Stimulated activated CD8-positive, alpha-beta memory T cell treated with anti-CD3 and anti-CD28 coated beads, Interleukin-7, amount 100 ng/mL, for 1 hour (primary cell): ENCODE measurements at places on chromosomes 13 and 19.

- no peak for DNase-seq
These were observed 666 bp downstream of the BIVM start for GRCh38 chr13:102799426-102800144.

- DNase-seq, result no peak
These were observed 305.7 kb downstream of the SHISA2 start for GRCh38 chr13:25746131-25746530.

DNA sequence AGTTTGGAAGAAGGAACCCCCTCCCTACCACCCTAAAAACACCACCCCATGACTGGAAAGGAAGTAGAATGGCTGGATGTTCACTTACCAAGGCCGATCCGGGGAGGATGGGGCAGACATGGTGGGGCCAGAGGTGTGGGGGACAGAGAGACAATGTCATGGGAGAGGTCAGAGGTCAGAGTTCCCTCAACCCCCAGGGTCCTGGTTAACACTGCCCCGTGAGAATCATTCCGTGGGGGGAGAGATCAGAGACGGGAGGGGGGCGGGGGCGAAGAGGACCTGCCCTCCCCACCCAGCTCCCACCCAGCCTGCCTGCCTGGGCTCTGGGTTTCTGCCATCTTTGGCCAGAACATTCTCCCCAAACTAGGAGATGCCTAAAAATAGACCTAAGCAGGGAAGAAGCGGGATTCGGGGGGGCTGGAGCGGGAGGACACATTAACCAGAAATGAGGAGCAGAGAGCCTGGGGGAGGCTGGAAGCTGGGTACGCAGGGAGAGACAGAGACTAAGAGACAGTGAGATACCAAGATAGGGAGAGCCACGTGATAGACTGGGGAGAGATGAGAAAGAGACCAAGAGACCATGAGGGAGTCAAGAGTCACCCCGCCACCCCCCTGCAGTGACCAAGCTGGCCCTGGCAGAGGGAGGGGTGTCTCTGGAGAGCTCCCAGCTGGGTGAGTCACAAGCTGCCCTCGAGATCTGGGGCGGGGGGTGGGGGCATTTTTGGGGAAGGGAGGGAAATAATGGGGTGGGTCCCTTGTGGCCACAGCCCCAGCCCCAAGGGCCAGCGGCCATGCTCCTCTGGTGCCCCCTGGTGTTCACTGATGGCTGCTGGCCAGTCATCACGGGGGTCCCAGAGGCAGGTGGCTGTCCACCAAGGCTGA is 6.1 kb upstream of the KANK2 start:
- DNase-seq, result no peak

DNA sequence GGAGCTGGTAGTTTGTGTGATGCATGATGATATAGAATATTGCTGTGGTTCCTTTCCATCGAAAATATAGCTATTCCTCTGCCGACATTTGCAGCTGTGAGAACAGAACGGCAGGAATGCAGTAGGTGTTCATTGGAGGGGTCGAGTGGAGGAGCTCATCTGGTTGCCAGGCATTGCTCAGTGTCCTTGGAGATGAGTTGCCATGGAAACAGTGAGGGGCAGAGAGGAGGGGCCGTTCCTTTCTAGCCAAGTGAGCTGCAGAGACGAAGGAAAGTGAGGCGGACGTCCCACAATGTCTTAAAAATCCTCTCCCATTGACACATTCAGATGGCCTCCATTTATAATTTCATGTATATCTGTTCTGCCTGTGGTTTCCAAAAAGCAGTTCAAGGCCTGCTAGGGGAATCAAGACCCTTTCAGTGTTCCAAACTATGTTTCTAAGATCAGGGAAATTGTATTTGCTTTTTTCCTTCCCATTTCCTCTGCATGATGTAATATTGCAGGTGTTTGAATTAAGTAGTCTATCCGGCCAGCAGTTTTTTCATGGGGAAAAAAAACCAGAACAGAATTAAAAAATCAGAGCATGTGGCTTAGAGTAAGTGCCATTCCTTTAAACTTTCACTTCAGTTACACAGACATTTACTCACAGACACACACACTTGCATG is 41.2 kb upstream of the ZNF835 start:
- no peak for DNase-seq

- DNase-seq, result no peak
These were observed 25.7 kb upstream of the SLC7A1 start for GRCh38 chr13:29621051-29621800.

DNA sequence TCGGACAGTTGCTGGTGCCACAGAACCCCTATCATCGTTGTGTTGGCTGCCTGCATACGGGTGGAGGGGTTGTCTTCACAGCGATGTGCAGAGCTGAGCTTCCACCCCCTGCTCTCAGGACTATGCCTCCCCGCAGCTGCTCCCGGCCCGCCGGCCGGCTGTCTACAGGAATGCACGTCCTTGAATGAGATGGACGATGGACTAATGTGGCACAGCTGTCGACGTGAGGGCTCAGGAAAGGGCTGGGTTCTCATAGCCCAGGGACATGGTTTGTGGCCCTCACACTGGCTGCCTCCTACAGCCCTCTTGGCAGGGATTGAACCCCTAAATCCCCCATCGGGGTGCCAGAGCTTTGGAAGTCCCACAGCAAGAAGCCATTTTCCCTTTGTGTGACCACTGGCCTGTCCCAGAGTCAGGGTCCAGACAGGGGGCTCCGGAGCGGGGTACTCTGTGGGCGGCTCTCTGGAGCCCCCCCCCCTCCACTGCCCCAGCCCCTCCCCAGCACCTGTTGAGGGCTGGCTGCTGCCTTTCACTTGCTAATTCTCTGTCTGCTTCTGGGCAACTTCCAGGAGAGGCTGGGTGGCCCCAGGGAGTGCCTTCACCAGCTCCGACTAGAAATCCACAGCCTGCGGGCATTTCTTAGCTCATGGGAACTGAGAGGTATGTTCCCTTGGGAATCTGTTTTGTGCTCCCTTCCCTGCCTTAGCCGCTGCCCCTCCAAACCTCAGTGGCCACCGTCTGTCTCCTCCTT is 40.2 kb downstream of the TSSK6 start:
- no peak for DNase-seq

GRCh38 chr19:47573071-47574026 is at the start of gene ZNF541:
TSS of gene ZNF541 (minus strand) at chr19:47573148. CDS start at chr19:47555856, 17,292 bp downstream.
- peak; percentile 72 for DNase-seq

DNA sequence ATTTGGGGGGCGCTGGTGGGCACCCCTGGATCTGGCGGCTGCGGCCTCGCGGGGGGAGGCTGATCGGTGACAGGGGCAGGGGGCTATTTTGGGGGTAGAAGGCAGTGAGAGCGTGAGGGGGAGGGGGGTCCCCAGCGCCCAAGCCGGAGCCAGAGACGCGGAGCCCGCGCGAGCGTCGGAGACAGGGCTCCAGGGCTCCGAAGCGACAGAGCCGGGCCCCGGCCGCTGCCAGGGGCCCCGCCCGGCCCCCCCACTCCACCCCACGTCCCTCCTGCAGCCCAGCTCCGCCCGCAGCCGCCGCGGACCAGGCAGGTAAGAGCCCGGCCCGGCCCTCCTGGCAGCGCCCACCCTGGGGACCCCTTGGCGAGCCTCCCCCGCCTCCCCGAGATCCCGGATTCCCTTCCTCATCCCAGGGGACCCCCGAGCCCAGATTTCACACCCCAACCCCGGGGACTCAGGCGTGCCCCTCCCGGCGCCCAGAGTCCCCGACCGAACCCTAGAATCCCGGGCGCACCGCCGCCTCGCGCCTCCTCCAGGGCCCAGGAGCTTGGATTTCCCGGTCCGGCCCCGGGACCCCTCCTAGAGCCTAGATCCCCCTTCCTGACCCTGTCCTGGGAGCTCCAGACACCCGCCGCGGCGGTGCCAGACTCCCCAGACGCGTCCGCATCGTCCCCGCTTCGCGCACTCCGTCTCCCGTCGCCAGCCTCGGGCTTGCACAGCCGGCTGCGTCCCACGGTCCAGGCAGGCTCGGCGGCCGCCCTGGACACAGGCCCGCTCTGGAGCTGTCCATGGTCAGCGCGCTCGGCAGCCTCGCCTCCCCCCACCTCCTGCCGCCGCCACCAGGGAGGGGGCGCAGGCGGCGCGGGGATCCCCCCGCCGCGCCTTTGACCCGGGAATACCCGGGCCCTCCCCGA is at the start of gene PPFIA3:
Gene PPFIA3, plus strand, starts transcription at position 134 of the 914 bp plus-strand sequence. CDS start 8,330 bp downstream, outside the sequence.
- DNase-seq, result no peak

DNA sequence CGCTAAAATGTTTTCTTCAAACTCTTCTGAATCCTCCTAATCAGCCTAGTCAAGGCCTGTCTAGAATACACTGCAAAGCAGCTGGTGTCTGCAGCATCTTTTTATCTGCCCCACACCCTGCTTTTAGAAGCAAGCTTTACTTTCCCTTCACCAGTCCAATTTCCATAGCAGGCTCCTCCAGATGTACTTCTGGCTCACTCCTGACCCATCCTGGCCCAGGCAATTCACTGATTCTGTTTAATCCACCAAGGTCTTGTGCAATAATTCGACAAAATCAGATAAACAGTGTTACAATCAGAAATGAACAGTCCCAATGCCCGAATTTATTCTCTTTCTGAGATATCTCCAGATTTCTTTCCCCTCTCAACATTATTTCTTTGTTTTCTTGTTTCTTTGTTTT is 415.2 kb upstream of the SGCG start:
- DNase-seq, result no peak

DNA sequence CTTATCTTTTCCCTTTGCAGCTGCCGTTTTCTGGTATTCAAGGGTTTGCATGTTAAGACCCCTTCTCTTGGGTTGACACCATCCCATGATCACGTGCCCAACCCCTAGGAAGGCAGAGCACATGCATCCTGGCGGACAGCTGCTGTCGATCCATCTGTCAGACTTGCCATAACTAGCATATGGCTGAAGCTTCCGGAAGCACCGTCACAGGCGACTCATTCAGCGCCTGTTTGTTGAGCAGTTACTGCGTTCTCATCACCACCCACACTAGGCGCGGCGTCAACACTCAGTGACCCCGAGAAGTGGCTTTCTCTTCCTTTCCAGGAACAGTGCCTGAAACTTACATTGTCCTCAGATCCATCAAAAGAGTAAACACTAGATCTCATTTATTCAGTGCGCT is 93.6 kb downstream of the SOX1 start:
- DNase-seq, result no peak

GRCh38 chr13:37143911-37144310 is 38.4 kb upstream of the CSNK1A1L start:
- no peak for DNase-seq

DNA sequence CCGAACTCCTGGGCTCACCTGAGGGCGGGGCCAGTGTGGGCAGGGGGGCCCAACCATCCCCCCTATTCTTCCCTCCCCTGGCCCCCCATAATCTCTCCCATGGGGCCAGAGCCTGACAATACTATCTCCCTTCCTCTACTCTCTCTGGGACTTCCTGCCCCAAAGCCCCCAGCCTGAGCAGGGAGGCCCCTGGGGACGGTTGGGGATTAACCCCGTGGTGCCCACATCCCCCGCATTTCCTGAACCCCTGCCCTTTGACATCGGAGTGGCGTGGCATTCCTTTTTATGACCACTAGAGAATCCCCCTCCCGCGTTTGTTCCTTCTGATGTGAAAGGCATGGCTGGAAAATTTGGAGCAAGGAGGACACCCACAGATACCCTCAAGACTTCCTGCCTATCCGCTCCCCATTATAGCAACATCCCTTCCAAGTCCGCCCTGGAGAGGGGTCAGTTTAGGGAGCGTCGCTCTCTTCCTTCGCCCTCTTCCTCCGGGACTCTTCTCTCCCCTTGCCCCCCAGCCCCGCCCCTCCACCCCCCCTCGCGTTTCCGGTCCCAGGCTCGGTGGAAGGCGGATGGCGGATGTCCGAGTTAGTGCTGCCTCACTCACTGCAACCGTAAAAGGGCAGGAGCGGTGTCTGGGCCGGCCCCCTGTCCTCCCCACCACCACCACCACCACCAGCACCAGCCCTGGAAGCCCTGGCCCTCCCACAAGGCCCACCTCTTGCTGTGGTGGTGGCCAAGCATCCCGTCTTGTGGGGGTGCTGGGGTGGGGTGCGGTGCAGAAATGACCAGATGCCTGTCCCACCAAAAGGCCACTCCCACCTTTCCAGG is 1.8 kb downstream of the VASP start:
- DNase-seq, result no peak

DNA sequence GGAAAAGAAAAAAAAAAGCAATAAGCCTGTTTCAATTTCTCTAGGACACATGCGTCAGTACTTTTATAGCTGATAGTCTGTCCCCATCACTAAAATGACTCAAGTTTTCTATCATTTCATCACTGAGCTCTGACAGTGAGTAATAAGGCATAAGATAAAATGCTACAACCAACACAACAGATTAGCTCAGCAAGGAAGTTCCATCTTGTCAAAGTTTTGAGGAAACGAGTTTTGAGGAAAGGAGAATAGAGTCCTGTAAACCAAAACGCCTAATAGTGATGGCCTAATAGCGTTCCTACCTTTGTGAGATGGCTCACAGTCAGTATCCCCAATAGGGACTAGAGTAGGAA is 145.1 kb downstream of the LACC1 start:
- DNase-seq, result no peak

- no peak for DNase-seq
These were observed 97.1 kb downstream of the CYSLTR2 start for GRCh38 chr13:48750588-48751383.

GRCh38 chr19:288911-289310 is 2.3 kb downstream of the PLPP2 start:
- no peak for DNase-seq

GRCh38 chr13:20901668-20902437 is 693 bp downstream of the XPO4 start:
- no peak for DNase-seq

DNA sequence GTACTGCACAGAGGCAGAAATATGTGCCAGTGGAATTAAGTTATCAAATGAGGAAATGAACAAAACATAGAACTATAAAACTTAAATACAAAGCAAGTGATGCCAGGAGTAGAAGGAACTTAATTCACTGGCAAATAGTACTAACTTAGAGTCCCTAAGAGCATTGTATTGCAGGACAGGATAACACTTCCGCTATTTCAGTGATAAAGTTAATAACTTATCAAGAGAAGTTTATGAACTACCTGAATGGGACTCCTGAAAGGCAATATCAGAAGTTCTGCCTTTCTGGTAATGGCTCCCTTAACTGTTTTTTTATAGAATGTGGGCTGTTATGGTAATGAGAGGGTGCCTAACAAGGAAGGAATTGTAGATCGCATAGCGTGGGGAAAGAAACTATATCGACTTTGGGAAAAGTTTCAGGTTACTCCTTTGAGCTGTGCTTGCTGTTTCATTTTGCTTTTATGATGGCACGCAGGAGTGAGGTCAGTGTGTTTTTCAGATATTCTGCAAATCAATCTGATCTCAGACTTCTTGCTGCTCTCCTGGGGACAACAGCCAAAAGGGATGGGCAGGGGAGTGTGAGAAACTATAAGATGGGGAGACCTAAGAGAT is 95.3 kb upstream of the MLNR start:
- no peak for DNase-seq
